ENCODE measurements at places on chromosomes 1 and 21.

DNA sequence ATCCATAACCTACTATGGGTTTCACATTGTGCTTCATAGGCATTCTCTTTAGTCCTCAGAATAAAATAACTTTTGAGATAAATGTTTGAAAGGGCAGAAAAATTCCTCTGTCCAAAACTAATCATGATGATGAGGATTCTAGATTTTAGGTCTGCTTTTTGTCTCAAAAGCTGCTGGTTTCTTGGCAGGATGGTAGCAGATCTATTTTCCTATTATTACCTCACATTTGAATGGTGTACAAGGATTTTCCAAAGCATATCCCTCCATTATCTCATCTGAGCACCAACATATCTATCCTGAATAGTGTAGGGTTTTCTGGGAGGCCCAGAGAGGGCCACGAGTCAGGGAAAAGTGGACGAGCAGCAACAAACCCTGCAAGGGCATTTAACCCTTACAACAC is 201.9 kb downstream of the PLPP3 start:
- no peak for DNase-seq

- DNase-seq, result no peak
Measured at GRCh38 chr1:224447971-224448370, 13.4 kb upstream of the WDR26 start.

- DNase-seq, result no peak
Measured at GRCh38 chr1:85042413-85042812, 5.9 kb downstream of the MCOLN3 start.

DNA sequence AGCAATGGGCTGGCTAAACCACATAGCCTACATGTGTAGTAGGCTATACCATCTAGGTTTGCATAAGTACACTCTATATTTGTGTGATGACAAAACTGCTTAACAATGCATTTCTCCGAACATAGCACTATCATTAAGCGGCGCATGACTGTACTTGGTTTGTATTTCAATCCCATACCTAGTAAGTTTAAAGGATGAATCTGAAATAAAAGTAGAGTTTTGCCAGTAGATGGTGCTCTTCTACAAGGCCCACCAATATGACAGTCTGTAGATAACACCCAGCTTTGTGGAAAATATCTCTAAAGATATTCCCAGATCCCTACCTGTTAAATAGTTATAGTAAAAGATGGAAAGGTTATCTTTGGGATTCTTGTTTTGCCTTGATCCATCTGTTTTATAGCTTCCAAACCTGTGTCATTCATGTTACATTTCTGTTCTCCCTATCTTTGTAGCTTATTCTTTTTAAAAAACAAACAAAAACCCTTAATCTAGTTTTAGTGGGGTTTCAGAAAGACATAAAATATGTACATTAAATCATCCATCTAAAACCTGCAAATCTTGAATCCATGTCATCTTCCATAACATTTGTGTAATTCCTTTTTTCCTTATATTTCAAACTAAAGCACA is 33.9 kb upstream of the ASPM start:
- DNase-seq, result no peak

DNA sequence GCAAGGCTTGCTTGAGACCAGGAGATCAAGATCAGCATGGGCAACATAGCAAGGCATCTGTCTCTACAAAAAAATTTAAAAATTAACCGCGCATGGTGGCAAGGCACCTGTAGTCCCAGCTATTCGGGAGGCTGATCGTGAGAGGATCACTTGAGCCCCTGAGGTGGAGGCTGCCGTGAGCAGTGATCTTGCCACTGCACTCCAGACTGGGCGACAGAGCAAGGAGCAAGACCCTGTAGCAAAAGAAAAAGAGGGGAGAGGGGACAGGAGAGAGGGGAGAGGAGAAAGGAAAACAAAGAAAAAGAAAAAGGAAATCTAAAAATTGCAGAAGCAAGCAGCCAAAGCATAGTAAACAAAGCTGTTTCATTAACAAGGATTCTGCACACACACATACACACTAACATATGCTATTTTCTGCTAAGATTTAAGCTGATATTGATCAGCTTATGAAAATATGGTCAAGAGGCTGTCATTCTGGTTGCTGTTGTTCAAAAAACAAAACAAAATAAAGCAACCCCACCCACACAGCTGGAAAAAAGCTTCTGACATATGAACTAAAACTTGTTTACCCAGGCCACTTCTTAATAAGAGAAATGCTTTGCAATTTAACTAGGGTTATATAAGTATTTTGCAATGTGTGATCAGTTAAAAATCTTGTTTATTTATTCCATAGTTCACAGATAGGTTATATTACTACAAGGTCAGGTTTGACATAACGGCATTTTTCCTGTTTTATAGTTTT is 1.8 kb downstream of the ARNT start:
- no peak for DNase-seq

GRCh38 chr1:217482356-217483102 is 148.4 kb downstream of the GPATCH2 start:
- peak; percentile 2 for DNase-seq

GRCh38 chr1:117173006-117173405 is 37.7 kb downstream of the VTCN1 start:
- DNase-seq, result no peak

- no peak for DNase-seq
Measured at GRCh38 chr1:41878911-41879310, 39.8 kb downstream of the HIVEP3 start.

DNA sequence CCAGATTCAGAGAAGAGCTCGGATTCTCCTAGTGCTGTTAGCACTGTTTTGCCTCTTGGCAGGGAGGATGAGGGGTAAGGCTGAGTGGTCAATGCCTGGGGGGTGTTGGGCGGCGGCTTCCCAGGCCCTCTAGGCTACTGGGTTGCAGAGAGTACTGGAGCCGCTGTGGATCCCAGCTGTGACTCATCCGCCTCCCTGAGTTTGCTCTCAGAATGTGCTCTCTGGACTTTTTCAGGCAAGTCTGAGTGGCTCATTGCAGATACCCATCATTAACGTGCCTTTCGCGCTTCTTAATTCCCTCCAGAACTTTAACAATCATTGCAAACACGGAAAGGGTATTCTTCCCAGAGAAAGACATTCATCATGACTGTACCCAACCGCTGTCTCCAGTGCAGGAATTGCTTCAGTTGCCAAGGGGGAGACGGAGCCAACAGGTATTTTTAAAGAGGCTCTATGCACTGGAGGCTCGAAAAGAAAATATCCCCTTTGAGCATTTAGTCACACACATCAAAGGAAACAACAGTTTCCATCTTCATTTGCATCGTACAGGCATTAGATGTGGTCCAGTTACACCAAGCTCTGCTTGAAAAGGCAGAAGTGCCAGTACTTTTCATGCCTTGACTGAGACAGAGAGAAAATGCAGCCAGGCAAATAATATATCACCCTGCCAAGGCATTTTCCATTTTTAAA is 14.4 kb upstream of the CAMTA1 start:
- no peak for DNase-seq

- DNase-seq, result peak; percentile 57
Measured at GRCh38 chr1:117367046-117368025, at the start of gene MAN1A2. MAN1A2 (plus strand) TSS chr1:117367449; CDS start chr1:117368184, 735 bp downstream.

DNA sequence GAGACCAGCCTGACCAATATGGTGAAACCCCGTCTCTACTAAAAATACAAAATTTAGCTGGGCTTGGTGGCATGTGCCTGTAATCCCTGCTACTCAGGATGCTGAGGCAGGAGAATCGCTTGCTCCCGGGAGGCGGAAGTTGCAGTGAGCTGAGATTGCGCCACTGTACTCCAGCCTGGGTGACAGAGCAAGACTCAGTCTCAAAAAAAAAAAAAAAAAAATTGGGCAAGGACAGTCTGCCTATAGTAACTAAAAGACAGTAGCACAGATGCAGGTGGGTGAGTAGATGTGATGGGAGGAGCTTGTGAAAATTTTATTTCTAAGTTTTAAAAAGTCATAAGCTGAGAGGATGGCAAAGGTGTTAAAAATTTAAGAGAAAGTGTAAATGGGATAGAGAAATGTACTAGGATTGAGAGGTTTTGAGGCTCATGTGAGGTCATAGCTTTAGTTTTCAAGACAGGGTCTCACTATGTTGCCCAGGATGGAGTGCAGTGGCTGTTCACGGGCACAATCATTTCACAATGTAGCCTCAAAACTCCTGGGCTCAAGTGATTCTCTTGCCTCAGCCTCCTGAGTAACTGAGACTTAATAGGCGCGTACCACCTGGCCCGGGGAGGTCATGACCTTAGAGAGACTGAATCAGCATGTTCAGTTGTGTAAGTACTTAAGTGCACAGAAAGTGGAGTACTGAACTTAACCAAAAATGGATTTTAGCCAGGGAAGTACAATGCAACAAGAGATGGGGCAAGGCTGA is 33.7 kb downstream of the PTP4A2 start:
- DNase-seq, result no peak

DNA sequence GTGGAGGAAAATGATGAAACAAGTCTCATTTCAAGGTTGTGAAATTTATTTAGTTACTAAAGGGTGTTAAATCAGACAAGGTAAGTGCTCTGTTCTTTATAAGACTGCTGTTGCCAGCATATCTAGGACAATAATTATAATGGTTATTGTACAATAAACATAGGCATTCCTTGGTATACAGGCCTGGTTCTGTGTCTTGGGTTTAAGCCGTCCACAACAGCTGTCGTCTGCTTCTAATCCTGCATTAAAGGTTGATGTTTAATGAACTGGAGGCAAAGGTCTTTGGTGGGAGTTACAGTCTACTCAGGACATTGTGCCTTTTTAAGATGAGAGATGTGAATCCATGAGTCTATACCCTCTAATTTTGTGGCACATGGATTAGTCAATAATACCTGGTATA is 23.4 kb upstream of the FMO4 start:
- no peak for DNase-seq

DNA sequence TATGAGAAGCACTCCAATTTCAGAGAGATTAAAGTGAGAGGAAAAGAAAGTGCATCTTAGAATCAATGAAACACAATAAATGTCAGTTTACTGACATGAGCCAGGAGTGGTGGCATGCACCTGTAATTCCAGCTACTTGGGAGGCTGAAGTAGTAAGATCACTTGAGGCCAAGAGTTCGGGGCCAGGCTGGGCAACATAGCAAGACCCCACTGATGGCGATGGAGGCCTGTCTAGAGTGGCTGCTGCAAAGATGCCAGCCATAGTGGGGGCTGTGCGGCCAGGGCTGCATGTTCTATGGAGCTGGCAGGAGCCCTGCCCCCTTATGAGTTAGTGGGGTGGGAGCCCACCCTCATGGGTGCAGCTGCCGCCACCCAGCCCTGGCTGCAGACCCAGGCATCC is 27.3 kb downstream of the ZCCHC17 start:
- no peak for DNase-seq

DNA sequence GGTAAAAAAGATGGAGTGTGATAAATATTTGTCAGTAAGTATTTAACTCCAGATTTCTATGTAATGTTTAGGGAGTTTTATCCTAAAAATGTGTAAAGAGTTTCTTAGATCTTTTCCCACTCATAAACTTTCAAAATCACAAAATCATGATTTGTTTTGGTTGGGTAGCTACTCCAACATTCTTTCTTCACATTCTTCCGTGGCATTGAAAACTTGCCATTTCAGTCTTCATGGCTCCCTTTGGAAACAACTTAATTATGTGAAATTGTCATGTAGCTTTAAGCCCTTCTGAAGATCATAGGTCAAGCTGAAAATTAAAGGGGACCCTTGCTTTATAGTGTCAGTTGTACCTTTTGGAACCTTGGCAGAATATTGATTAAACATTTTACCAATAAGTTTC is 73.2 kb downstream of the ADGRL2 start:
- DNase-seq, result no peak

- no peak for DNase-seq
Measured at GRCh38 chr21:31696424-31696823, 35.5 kb downstream of the SCAF4 start.

DNA sequence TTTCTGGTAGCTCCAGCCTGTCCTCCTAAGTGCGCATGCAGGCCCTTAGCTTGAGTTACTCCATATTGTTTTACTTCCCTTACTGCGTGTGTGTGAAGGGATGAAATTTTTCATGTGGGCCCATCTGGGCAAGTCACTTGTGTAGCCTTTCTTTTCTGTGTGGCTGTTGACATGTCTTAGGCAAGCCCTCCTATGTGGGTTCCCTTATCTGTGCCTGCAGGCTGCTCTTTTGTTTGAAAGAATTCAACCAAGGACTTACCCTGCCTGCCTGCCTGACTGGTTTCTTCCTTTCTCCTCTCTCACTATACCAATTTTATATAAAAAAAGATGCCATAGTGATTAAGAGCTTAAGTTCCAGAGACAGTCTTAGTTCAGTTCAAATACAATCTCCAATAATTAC is 249.3 kb downstream of the ATG4C start:
- DNase-seq, result no peak

- no peak for DNase-seq
Measured at GRCh38 chr1:29275435-29275834, 39.1 kb downstream of the PTPRU start.

- no peak for DNase-seq
Measured at GRCh38 chr1:59445040-59445439, 148.1 kb downstream of the FGGY start.

- no peak for DNase-seq
Measured at GRCh38 chr1:179195376-179195775, 34.1 kb downstream of the ABL2 start.

GRCh38 chr1:40625476-40626382 is 39.8 kb downstream of the RIMS3 start:
- no peak for DNase-seq

DNA sequence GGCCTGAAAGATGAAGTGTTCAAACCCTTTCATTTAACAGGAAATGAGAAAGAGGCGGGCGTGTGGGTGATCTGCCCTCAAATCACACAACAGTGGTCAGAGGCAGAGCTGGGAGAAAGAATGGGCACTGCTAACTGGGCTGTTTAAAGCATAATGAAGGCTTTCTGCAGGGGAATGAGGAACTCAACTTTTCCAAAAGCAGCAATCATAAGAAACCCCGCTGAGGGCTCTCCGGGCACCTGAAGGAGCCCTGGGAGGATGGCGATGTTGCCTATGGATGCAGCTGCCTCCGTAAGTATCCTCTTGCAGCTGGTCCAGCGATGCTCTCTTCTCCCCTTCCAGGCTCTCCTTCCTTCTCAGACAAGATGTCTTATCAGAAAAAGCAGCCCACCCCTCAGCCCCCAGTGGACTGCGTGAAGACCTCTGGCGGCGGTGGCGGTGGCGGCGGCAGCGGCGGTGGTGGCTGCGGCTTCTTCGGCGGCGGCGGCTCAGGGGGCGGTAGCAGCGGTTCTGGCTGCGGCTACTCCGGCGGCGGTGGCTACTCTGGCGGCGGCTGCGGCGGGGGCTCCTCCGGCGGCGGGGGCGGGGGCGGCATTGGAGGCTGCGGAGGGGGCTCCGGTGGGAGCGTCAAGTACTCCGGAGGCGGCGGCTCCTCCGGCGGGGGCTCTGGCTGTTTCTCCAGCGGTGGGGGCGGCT is 1.2 kb downstream of the LORICRIN start:
- DNase-seq, result no peak

- DNase-seq, result no peak
Measured at GRCh38 chr1:32998997-32999396, 34.4 kb upstream of the RNF19B start.

Data from stimulated activated CD4-positive, alpha-beta T cell treated with anti-CD3 and anti-CD28 coated beads, Interleukin-15, amount 100 ng/mL, for 1 hour (primary cell).